ENCODE measurements at places on chromosomes 13 and 19.

DNA sequence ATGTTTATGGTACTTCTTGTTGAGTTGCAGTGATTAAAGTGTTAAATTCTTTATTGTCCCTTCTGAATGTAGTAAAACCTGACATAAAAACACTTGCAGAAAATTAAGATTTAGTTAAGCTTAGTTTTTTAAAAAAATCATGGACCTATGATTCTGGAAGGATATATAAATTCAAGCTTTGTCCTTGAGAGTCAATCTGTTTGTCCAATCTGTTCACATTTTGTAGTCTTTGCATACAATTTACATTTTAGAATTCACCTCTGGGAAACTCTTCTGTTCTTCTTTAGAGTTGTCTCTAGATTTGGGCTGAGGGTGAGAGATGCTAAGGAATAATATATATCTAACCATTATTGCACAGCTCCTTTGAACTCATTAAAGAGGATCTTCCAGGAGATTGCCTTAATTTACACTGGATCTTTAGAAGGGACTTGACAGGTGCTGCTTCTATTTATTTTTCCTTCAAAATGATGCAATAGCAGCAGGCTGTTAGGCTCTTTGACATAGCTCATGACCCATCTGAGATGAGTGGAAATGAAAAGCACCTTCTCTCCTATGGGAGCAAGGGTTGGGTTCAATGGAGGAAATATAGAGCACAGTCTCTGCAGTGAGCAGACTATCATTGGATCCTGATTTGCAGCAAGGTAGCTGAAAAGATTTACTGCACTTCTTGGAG, 433.9 kb downstream of the GPC6 start:
- H3K27ac ChIP-seq, result no peak overlapping the region
- no peaks in the 10 kb centered on the region for H3K27me3 ChIP-seq
- H3K4me1 ChIP-seq, result no peaks in the 10 kb centered on the region
- H3K4me3 ChIP-seq, result no peak overlapping the region
- no peak for DNase-seq

DNA sequence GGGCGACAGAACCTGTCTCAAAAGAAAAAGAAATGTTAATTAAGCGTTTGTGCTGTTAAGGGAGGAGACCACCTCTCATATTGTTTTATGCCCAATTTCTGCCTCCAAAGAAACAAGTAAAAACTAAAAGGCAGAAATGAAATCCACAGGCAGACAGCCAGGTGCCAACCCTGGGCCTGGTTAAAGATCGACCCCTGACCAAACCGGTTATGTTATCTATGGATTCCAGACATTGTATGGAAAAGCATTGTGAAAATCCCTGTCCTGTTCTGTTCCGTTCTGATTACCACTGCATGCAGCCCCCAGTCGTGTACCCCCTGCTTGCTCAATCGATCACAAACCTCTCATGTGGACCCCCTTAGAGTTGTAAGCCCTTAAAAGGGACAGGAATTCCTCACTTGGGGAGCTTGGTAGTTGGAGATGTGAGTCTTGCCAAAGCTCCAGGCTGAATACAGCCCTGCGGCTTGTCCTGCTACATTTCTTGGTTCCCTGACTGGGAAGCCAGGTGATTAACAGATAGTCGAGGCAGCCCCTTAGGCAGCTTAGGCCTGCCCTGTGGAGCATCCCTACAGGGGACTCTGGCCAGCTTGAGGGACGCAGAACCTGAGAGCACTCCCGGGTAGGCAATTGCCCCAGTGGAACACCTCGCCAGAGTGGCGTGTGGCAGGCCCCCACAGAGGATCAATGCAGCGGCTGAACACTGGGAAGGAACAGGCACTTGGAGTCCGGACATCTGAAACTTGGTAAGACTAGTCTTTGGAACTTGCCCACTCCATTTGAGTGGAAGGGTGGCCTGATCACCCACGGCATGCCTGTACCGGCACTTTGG, 748 bp upstream of the ZNF552 start:
- H3K27ac ChIP-seq, result peak overlapping the region; percentile 92
- peak overlapping the region; percentile 96 for H3K4me3 ChIP-seq
- no peaks in the 10 kb centered on the region for H3K27me3 ChIP-seq

DNA sequence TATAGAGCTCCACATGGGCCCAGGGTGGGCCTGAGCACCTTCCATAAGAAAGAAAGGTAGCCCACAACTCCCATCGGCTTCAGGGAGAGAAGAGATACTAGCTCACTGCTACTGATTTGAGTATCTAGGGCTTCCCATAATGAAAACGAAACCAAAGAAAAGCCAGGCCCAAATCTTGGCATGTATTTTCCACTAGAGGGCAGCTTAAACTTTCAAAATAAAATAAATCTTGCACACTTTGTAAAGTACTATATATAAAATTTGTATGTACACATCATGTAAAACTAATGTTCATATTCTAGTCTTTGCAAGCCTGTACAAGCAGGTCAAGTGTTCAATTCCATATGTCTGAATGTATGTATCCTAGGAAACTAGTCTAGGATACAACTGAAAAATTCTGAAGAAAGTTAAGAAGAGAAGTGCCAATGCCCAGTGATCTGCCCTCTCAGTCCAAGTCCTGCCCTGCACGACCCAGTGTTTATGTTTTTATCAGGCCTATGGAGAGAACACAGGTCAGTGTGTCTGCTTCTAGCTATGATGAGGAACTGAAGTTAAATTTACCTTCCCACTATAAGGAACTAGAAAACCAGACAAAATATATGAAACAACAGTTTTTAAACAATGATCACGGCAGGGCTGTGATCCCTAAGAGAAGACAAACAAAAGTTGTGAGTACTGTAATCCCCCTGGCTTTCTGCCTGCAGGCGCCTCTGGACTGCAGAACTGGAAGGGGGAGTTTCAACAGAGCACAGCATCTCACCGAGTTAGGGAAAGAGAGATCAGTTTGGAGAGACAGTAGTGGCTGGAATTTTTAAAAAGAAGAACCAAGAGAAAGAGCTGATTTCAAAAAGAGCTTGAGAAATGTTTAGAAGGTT, 475.7 kb downstream of the UQCRFS1 start:
- no peak for DNase-seq
- H3K4me3 ChIP-seq, result no peak overlapping the region
- H3K27me3 ChIP-seq, result peaks cover 3% of the 10 kb centered on the region
- no peaks in the 10 kb centered on the region for H3K36me3 ChIP-seq

DNA sequence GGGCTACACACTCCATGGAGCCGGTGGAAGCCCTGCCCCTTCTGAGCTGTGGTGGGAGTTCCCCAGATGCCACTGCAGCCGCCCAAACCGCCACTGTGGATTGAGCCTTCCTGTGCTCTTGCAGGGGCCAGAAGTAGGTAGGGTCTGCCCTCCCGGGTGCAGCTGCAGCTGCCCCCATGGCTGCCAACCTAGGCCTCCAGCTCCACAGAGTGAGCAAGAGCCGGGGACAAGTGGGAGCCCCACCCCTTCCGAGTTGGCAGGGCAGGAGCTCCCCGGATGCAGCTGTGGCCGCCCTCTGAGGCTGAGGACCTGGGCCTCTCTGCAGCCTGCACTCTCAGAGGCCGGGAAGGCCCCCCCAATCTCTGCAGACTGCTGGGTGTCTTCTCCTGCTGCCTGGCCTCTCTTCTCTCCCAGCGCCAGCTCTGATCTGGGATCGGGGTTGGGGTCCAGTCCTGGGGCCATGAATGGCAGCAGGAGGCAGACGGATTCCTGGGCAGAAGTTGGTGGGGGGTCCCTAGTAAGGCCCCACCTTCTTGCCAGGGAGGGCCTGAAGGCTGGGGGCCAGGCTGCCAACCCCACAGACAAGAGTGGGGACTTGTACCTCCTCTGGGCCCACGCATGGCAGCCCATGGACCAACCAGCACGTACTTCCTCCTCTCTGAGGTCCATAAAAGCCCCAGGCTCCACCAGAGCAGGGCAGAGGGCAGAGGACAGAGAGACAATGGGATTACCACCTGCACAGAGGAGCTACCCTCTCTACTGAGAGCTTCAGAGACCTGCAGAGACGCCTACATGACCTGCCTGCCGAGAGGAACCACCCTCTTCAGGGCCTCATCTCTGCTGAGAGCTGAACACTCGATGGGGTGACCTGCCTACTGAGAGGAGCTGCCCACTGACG, 28.9 kb downstream of the AP2S1 start:
- H3K27me3 ChIP-seq, result no peaks in the 10 kb centered on the region
- no peak overlapping the region for H3K27ac ChIP-seq
- no peaks in the 10 kb centered on the region for H3K36me3 ChIP-seq
- DNase-seq, result peak; percentile 26
- H3K4me1 ChIP-seq, result peaks cover 10% of the 10 kb centered on the region

DNA sequence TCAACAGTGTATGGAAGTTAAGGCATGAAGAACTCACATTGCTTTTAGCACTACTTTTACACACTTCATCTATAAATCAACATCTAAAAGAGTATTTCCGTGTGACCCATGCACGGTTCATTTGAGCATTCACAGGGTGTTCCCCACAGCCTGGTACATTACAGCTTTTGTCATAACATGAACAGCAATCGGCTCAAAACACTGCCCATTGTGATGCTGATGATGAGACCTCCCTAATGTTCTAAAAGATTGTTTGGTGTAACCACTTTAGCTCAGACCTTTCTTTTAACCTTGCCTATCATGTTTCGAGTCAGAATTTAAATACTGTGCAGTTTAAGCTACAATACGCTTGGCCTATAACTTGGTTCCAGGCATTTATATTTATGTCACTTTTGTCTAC, 4.1 kb upstream of the KLF5 start:
- H3K4me3 ChIP-seq, result no peak overlapping the region
- H3K36me3 ChIP-seq, result no peaks in the 10 kb centered on the region
- H3K27ac ChIP-seq, result no peak overlapping the region
- peaks cover 29% of the 10 kb centered on the region for H3K27me3 ChIP-seq
- no peak for DNase-seq

DNA sequence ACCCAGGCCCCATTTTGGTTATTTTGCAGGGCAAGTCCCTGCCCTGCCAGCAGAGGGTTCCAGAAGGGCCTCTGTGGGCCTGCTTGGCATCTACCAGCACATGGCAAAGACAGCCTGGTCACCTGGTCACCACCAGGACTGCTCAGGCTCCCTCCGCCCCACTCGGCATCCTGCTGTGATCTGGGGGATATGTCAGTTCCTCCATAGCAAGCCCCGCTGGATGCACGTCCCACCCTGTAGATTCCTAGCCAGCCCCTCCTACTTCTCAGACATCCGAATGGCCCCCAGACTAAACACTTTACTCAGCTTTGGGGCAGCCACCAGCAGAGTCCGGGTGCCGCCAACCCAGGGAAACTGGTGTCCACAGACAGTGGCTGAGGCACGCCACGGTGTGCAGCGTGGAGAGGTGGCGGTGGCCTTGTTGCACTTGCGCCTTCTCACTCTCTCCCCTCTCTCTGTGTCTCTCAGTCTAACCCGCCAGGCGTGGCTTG, 31.8 kb upstream of the USE1 start:
- no peak overlapping the region for H3K4me3 ChIP-seq
- H3K27me3 ChIP-seq, result no peaks in the 10 kb centered on the region
- DNase-seq, result no peak
- peaks cover 14% of the 10 kb centered on the region for H3K4me1 ChIP-seq
- peak overlapping the region; percentile 31 for H3K27ac ChIP-seq

- DNase-seq, result peak; percentile 85
- H3K4me1 ChIP-seq, result peaks cover 16% of the 10 kb centered on the region
- peaks cover 8% of the 10 kb centered on the region for H3K36me3 ChIP-seq
- H3K27me3 ChIP-seq, result no peaks in the 10 kb centered on the region
Measured at GRCh38 chr19:17938092-17938845, 5.5 kb downstream of the CCDC124 start.

DNA sequence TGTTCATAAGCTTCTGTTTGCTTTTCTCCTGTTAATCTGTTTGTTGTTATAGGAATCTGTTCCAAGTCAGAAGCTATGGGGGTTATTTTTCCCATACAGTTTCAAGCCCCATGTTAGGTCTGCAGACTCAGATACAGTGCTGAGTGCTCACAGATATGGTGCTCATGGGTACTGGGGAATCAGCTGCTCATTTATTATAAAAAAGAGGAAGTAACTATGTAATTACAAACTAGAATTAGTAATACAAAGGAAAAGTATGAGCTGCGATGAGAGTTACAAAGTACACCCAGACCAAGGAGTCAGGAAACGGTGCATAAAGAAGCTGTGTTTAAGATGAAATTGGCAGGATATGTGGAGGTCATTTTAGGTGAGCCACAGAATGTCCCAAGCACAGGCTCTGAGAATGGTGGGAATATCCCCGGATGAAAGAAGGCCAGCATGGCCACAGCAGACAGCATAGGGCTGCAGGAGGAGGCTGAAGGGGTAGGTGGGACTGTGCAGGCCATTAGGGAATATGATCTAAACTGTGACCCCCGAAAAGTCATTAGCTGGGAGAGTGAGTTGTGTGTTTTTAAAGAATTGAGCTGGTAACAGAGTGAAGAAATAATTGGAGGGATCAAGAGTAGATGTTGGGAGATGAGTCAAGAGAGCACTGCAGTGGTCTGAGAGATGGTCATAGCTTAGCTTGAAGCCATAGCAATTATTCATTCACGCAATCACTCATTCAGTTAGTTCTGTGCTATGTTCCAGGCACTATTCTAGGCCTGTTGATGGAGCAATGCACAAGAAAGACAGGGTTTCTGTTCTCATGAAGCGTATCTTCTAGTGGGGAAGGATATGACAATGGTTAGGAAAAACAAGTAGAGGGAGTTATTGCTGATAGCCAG, 177.4 kb upstream of the UBL3 start:
- H3K4me1 ChIP-seq, result no peaks in the 10 kb centered on the region
- H3K4me3 ChIP-seq, result no peak overlapping the region
- no peak overlapping the region for H3K27ac ChIP-seq
- no peaks in the 10 kb centered on the region for H3K36me3 ChIP-seq
- DNase-seq, result no peak

DNA sequence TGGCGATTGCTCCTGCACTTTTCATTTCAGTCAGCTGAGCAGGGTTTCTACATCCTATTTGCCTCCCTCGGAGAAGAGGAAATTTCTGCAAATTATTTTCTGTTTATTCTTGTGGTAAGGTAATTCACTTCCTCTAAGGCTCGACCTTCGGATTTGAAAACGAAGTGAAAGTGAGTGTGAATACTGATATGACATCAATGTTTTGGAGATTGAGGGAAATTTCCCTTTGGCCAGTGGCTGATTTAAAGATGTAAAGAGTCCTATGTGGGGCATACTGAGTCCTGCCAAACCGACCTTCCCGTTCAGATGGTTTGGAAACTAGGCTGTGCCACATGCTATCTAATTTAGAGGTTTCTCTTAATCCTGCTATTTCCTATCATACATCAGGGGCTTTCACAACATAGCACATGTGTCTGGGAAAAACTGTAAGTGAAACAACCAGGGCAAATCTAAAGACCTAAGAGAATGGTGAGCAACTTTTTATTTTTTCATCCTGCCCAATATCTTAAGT, 112.3 kb downstream of the POSTN start:
- no peak overlapping the region for H3K4me3 ChIP-seq
- no peaks in the 10 kb centered on the region for H3K27me3 ChIP-seq
- no peak for DNase-seq
